ENCODE measurements at places on chromosomes 11 and 22. TPM values are rescaled to one million over a fixed set of nuclear protein-coding genes. Genes with fewer than 3 reads are reported as not detected.

The CST6 gene
- total RNA-seq, result 0.11 TPM

The KDM4F gene
- total RNA-seq, result not detected

The APOL5 gene
- not detected for total RNA-seq

The OR1S2 gene
- total RNA-seq, result not detected

The FOSL1 gene
- 0.76 TPM for total RNA-seq

The TMEM191B gene
- 0.43 TPM for total RNA-seq

The MMP10 gene
- 1.2 TPM for total RNA-seq

The SAA2 gene
- not detected for total RNA-seq

The USH1C gene
- total RNA-seq, result not detected

The SYT9 gene
- total RNA-seq, result 0.33 TPM

The SHISAL1 gene
- total RNA-seq, result under 0.01 TPM

The PTPN5 gene
- total RNA-seq, result not detected

The ISX gene
- total RNA-seq, result not detected

The KRTAP5-11 gene
- not detected for total RNA-seq

The APOBEC3F gene
- 4.5 TPM for total RNA-seq

The PKNOX2 gene
- total RNA-seq, result not detected

The HTR3B gene
- total RNA-seq, result not detected

The RHOG gene
- 9.4 TPM for total RNA-seq

The GRAMD1B gene
- 3.0 TPM for total RNA-seq

The ENDOD1 gene
- total RNA-seq, result 89.2 TPM

The CFAP300 gene
- not detected for total RNA-seq

The MFRP gene
- not detected for total RNA-seq

The ZDHHC5 gene
- 33.7 TPM for total RNA-seq

The MMP7 gene
- total RNA-seq, result 0.43 TPM

The SLC37A2 gene
- 0.87 TPM for total RNA-seq

The FOLR1 gene
- total RNA-seq, result not detected

The CBLIF gene
- total RNA-seq, result not detected

The MED19 gene
- total RNA-seq, result 9.3 TPM

The SAA4 gene
- not detected for total RNA-seq

The MMP27 gene
- not detected for total RNA-seq

The LRP4 gene
- 1.1 TPM for total RNA-seq

The OR2AG2 gene
- total RNA-seq, result not detected

The UQCR10 gene
- 59.5 TPM for total RNA-seq

The SGSM1 gene
- total RNA-seq, result 5.9 TPM
